ENCODE measurements at places on chromosomes 16 and 17.

DNA sequence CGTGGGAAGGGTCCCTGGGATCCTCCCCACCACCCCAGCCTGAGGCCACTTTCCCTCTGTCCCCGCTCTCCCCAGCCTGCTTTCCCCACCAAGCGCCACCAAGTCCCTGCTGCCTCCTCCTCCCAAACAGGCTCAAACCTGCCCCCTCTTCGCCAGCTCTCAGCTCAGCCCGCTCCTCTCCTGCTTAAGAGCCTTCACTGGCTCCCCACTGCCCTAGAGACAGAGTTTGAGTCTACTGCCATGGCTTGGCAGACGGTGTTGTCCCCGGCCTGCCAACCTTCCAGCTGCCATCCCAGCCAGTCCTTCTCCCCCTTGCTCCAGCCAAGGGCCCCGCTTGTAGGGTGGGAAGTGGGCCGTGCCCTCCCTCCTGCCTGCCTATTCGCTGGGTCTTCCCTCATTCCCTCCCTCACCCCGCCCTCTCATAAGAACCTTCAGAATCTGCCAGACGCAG, 11.1 kb downstream of the IL4R start:
- DNase-seq = no peak

DNA sequence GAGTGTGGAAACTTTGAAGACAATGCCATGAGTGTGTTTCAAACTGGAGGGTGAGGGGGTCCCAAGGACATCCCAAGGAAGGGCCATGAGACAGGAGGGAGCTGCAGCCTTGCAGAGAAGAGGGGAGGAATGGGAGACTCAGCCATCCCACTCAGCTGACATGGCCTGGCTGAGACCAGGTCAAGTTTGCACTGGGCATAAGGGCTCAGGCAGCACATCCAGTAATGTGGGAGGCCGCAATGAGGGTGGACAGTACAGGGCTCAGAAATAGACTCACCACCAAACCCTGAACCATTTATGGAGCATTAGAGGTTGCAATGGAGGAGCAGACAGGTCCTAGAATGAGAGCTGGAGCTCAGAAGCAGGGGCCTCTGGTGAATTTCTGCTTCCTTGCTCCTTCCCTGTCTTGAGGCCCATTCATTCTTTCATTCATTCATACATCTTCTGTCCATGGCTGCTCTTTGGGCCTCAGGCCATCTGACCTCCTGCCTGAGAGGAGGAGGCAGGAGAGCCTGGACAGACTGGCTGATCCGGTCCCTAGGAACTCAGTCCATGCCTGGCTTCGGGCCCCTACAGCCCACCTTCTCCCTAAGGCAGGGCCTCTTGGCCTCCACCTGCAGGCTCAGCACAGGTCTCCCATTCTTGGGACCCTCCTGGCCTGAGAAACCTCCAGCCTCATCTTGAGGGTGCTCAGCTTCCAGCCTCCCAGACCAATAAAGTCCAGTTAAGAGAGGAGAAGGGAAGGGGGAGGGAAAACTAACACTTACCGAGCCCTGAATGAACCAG, 70.5 kb upstream of the CDH5 start:
- DNase-seq = no peak

DNA sequence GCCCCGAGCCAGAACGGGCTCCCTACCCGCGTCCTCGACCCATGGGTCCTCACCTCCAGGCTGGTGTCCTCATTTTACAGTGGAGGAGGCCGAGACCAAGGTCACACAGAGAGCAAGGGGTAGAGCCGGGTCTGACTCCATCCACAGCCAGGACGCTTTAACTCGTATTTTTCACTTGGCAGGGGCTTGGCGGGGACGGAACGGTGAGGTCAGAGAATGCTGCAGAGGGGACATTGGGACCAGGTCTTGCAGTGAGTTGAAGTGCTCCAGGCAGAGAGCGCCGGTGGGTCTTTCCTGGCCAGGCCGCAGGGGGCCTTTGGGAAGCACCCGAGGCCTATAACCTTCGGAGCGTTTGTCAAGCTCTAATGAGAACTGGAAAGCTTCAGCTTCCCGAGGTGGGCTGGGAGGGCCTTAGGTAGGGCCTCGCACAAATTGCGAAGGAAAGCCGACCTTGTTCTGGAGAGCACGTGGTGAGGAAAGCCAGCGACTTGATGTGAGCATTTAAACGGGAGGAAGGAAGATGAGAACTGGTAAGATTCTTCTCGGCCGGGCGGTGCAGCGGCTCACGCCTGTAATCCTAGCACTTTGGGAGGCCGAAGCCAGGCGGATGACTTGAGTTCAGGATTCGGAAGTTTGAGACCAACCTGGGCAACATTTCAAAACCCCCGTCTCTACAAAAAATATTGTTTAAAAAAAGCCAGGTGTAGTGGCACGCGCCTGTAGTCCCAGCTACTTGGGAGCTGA, 908 bp upstream of the CLUH start:
- DNase-seq = no peak

- no peak for DNase-seq
Observed at GRCh38 chr16:85107532-85107931, 4.7 kb downstream of the CIBAR2 start.

DNA sequence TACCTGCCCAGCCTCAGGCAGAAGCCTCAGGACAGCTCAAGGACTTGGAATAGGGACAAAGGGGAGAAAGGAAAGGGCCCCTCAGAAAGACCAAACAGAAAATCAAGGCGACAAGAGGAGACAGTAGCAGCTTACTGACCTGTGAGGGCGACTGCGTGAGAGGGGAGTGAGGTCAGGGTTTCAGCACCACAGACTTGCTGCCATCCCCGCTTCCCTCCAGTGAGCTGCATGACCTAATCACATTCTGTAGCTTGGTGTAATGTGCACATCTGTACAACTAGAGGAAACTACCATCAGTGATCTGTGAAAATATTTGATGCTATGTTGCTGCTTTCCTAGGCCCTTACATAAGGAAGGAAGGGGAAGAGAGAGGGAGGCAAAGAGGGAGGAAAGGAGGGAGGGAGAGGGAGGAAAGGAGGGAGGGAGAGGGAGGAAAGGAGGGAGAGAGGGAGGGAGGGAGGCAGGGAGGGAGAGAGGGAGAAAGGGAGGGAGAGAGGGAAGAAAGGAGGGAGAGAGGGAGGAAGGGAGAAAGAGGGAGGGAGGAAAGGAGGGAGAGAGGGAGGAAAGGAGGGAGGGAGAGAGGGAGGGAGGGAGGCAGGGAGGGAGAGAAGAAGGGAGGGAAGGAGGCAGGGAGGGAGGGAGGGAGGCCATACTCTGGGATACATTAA, 404.9 kb upstream of the CDH5 start:
- DNase-seq = no peak

GRCh38 chr17:41690497-41690896, 1.8 kb downstream of the EIF1 start:
- no peak for DNase-seq

- no peak for DNase-seq
Observed at GRCh38 chr17:9855036-9855435, 29.3 kb downstream of the GLP2R start.

DNA sequence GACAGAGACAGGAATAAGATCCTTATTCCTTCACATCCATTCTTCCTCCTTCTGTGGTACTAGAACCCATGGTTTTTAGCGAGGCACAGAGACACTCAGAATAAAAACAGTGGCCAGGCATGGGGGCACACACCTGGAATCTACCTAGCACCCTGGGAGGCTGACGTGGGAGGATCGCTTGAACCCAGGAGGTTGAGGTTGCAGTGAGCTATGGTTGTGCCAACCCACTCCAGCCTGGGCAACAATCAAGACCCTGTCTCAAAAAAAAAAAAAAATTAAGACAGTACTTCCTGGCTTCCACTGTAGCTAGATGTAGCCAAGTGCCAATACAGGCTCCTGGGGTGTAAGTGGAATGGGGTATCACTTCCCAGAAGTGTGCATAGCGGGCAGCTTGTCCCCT, 7.4 kb upstream of the SPNS1 start:
- DNase-seq = no peak

DNA sequence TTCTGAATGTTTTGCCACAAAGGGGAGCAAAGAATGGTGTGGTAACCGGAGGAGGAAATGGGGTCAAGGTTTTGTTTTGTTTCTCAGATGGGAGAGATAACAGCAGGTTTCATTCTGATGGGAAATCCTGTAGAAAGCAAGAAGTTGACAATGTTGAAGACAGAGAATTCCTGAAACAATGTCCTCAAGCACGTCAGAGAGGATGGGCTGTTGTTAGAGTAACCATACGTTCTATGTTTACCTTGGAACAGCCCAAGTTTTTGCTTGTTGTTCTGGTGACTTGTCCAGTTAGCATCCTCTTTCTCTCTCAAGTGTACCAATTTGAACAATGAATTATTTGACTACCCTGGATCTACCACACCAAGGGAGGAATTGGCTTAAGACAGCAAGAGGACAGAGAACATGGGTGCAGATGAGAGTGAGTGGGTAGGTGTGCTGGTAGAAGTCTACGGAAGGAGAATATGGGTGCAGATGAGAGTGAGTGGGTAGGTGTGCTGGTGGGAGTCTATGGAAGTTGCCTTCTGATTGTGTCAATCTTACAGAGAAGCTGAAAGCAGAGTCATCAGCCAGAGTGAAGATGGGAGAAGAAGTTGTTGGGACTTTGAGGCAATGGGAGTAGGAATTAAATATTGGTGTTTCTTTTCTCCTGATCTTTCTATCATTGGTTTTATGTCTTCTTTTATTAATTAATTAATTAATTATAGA, 14.8 kb upstream of the NSRP1 start:
- no peak for DNase-seq

DNA sequence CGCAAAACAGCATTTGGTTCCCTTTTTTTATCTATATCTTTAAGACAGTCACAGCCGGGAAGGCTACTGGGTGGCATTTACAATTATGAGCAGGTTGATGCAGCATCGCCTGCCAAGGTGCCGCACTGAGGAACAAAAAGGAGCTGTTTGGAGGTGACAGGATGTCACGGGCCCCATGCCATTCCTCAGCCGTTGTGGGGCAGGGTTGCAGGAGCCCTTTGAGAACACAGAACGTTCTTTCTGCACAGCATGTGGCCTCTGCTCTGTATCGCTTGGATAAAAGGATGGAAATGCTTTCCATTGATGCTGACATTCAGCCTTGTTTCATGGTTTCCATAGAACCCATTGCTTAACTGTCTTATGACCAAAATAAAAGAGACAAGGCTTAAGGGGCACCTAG, 141.9 kb upstream of the CDH5 start:
- DNase-seq = no peak

- peak; percentile 85 for DNase-seq
Observed at GRCh38 chr17:41695954-41696757, 7.5 kb downstream of the EIF1 start.

DNA sequence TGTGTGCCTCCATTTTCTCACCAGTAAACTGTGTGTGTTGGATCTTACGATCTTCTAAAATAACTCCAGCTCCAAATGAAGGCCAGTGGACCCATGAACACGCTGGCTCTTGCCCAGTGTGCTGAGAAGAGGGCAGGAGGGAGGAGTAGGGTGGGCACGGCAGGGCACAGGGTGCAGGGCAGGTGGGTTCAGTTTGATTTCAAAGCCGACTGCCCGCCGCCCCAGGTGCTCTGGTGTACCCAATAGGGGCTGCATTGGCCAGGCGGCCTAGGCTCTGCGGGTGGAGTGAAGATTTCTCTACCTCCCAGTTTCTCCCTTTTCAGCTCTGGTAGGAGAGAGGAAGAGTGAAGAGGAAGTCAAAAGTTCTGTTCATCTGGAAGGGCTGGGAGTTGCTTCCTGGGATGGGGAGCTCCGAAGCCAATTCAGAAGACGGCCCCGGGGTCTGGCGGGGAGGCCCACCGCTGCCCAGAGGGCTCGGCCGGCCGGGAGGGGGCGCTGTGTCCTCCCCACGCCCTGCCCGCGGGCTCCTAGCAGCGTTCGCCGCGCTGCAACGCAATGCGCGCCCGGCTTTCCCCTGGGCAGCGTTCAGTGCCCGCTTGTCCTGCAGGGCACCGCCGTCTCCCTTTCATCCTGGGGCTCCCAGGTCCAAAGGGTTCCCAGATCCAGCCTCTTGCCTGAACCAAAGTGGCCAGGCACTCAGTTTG, 1.1 kb upstream of the CRHR1 start:
- DNase-seq = peak; percentile 55

DNA sequence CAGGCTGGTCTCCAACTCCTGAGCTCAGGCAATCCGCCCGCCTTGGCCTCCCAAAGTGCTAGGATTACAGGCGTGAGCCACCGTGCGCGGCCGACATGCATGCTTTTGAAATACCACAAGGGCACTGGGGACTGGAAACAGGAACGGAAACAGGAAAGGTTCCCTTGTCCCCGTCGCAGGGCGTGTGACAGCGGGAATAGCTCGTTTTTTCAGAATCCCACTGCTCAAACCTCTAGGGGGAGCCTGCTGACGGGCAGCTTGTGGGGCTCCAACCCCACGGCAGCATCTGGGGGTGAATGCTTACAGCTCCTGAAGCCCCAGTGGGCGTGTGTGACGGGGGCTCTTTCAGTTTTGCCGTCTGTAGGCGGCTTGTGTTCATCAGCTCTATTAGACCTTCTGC, 18.8 kb upstream of the ASGR2 start:
- peak; percentile 42 for DNase-seq

DNA sequence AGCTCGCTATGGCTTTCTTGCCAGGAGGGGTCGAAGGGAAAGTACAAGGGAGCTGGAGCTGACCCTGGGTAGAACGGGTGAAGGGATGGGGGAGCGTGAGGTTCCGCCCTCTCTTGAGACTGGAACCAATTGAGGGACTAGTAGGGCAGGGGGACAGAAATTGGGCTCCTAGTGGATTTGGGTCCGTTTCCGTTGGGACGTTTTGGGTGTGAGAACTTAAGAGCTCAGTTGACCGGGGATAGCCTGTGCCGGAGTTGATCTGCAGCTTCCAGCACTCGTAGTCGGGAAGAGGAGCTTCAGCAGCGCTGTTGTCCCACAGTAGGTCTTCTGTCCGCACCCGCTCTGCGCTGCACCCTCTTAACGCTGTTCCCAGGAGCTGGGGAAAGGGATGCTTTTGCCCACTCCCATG, 481 bp downstream of the CNTROB start:
- peak; percentile 31 for DNase-seq

DNA sequence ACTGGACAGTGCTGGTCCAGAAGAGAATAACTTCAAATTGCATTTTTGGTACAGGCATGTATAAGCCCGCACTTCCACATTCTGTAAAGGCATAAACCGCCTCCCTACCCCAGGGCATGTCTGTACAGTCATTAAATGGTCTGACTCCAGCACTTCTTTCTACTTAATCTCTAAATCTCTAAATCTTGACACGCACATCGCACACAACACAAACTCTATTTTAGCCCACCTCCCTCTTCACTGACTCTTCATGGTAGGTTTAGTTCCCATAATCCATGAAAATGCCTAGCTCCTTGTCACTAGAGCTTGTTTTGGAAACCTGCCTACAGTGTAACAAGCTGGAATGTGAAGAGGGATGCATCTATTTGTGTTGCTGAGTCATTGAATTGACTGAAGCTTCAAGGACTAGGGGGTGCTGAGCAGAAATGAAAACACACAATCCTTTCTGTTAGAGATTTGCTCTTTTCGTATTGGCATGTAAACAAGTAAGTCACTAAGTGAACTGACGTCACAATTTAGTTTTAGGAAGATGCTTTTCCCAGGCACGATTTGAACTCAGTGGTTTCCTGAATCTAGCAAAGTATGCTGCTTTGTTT, 1.6 kb upstream of the DUSP14 start:
- DNase-seq = no peak

- peak; percentile 43 for DNase-seq
Observed at GRCh38 chr16:12535535-12536411, 267.9 kb downstream of the CPPED1 start.

Data from stimulated activated CD4-positive, alpha-beta T cell treated with anti-CD3 and anti-CD28 coated beads, Interleukin-2, amount 100 ng/mL, for 24 hours (primary cell).